ENCODE measurements at places on chromosomes 12 and 14. TPM values are rescaled to one million over a fixed set of nuclear protein-coding genes. Genes with fewer than 3 reads are reported as not detected.

DNA sequence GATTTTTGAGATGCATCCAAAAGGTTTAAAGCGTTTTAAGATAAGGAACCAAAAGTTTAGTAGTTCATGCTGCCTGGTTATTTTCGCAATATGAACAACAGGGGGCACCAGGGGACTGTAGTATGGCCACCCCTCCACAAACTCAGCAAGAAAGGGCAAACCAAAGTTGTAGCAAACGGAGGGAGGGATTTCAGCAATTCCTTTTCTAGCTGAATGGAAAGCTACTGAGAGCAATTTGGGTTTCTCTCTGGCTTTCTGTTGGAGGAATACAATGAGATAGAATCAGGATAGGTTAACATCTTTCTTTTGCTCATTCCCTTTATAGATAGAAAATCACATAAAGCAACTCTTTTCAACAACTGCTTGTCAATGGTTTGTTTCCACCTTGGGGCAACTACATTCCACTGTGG is 62.5 kb downstream of the DRAM1 start:
- DNase-seq: peak; percentile 90

GRCh38 chr12:91778938-91779400 is 366.7 kb downstream of the BTG1 start:
- DNase-seq: peak; percentile 56

- no peak for DNase-seq
Observed at GRCh38 chr12:102394200-102394599, 86.2 kb downstream of the IGF1 start.

The BBOF1 gene
- 5.5 TPM for polyA plus RNA-seq

The RFX4 gene
- 0.14 TPM for polyA plus RNA-seq
